ENCODE measurements at places on chromosomes 4 and X. TPM values are rescaled to one million over a fixed set of nuclear protein-coding genes. Genes with fewer than 3 reads are reported as not detected.

Gene CDS1
- not detected for total RNA-seq

Gene UBA1
- 285 TPM for total RNA-seq

Gene PLP1
- total RNA-seq: 1.8 TPM

Gene ZCCHC18
- 0.18 TPM for total RNA-seq

Gene HPGDS
- not detected for total RNA-seq

Gene IQCM
- total RNA-seq: not detected

Gene DCK
- total RNA-seq: 17.2 TPM

Gene CT55
- total RNA-seq: not detected

Gene GASK1B
- total RNA-seq: 24.8 TPM
